NCI-H1436 (cell line): ENCODE measurements at places on chromosomes 7 and 10.

GRCh38 chr7:80294346-80294745, 159.7 kb downstream of the GNAI1 start:
- DNase-seq = no peak

GRCh38 chr7:150586068-150586784, 19.0 kb downstream of the GIMAP4 start:
- DNase-seq = no peak

- DNase-seq = no peak
Observed at GRCh38 chr7:101875283-101875846, 57.9 kb downstream of the CUX1 start.

DNA sequence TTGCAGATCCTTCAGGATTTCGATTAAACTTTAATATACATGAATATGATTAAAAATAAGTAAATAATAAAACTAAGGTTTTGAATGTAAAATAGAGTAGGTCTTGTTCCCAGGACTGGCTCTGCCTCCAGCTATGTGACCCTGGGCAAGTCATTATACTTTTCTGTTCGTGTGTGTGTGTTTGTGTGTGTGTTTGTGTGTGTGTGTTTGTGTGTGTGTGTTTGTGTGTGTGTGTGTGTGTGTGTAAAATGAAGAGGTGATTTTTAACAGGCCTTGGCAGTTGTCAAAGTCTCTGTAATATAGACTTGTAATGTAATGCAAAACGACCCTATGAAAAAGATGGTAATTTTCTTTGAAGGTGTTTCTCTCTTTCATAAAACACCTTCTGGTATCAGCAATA, 79.2 kb downstream of the HGF start:
- DNase-seq = no peak

GRCh38 chr7:121394709-121395140, 1.4 kb downstream of the FAM3C start:
- no peak for DNase-seq
